Gastroesophageal sphincter (tissue), 4 donors: ENCODE measurements at places on chromosomes 11 and 22. TPM values are rescaled to one million over a fixed set of nuclear protein-coding genes. Genes with fewer than 3 reads are reported as not detected.

Gene RIMBP3B
- total RNA-seq, result 0.12 TPM

Gene SLC22A6
- not detected for total RNA-seq

Gene PRSS23
- 34.5 TPM for total RNA-seq

Gene OR52A1
- not detected for total RNA-seq

Gene USP47
- total RNA-seq, result 84.7 TPM

Gene ZNF280B
- 0.40 TPM for total RNA-seq

Gene CELSR1
- 4.4 TPM for total RNA-seq

Gene CHST1
- 2.3 TPM for total RNA-seq

Gene OSBP2
- total RNA-seq, result 2.0 TPM

Gene MN1
- 28.2 TPM for total RNA-seq

Gene GRM5
- not detected for total RNA-seq
